ENCODE measurements at places on chromosomes 11 and 22.

- no peak for DNase-seq
Measured at GRCh38 chr11:117817368-117818040, 7.0 kb downstream of the FXYD2 start.

- DNase-seq, result no peak
Measured at GRCh38 chr11:77173494-77173893, 45.4 kb downstream of the MYO7A start.

DNA sequence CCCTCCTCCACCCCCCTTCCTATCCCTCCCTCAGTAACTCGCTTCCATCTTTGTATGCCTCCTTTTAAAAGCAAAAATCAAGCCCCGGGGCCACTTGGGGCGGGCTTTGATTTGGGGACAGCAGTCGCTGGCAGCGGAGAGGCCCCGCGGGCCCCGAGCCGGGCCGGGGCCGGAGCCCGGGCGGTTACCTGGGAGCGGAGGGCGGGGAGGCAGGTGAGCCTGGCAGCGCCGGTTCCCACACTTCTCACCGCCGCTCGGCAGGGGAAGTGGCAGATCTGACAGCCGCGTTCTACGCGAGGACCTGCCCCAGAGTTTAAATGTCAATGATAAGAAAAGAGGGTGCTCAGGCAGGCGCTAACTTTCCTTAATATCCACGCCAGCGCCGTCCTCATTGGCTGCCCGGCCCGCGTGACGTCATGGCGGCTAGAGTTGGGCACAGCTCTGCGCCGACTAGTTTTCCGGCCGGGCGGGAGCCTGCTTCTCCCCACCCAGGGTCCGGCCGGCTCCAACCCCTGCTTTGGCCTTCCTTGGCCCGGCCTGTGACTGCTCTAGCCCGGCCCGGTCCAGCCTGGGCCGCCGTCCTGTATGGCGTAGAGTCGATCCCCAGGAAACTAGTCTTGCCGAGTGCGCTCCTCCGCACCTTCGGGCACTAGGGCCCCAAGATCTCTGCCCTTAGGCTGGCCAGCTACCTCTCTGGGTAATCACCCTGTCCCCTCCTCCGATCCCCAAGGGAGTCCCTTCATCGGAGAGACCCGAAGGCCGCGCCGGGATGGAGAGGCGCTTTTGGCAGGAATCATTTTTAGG lies 6.7 kb upstream of the PAX6 start:
- no peak for DNase-seq

- DNase-seq, result no peak
Measured at GRCh38 chr22:22406445-22407027, 102.0 kb downstream of the ZNF280B start.

DNA sequence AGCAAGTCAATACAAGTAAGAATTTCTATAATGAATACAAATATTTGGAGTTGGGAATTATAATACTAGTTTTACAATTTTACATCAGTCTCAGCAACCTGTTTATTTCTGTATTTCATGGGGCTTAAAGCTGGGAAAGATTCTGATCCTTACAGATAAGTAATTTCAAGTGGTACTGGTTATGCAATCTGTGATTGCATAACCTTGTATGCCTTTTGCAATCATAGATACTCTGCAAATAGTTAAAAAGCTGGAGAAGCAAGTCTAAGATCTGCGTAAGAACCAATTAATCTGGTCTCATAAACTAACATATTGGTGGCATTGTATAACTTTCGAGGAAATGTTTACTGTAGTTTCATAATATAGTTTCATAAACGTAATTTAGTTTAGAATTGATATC lies 198.3 kb upstream of the PGR start:
- DNase-seq, result peak; percentile 2

- DNase-seq, result no peak
Measured at GRCh38 chr11:103486604-103487003, 377.4 kb downstream of the DYNC2H1 start.

DNA sequence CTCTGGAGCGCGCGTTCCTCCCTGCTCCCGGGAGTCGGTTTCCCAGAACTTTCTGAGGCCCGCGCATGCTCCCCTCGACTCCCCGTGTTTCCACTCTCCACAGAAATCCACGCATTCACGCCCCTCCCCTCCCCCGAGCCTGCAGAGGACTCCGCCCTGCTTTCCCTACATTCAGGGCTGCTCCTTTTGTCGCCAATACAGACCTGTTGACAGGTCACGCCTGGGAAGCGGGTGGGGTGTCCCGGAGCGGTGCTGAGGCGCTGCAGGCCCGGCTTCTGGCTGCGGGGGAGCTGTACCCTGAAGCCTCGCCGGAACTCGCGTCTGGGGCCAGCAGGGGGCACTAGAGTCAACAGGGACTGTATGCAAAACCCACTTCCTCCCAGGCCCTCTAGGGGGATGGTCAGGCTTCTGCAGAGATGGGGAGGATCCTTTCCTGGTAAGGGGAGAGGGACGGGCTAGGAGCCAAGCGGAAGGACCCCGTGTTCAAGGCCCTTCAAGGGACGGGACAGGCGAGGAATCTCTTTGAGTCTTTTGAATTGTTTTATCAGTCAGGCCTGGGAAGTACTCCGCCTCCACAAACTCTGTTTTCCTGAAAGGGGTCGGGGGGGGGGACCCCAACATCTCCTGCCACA lies at the start of gene PRAME:
Gene PRAME (minus strand): TSS at position 294 of the 632 bp plus-strand sequence. CDS start 2,433 bp downstream, outside the sequence.
- no peak for DNase-seq

DNA sequence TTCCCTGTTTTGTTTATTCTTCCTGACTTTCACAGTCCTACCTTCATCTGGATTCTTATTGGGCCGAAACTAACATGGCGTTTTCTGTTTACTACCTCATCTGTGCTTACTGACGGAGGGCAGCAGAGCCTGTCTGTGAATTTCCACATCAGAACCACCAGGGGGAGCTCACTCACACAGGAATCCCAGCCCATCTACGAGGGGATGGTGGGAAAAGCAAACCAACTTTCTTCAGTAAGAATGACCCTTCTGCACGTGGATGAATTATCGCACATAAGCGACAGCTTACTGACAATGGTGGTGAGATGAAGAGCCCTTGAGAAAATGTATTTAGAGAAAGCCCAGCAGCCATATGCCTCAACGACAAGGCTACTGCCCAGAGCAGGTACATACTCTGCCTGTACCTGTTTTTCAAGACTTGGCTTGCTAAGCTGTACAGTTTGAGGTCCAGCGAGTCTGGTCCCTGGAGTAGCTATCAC lies 42.5 kb downstream of the LARGE2 start:
- DNase-seq, result peak; percentile 34

DNA sequence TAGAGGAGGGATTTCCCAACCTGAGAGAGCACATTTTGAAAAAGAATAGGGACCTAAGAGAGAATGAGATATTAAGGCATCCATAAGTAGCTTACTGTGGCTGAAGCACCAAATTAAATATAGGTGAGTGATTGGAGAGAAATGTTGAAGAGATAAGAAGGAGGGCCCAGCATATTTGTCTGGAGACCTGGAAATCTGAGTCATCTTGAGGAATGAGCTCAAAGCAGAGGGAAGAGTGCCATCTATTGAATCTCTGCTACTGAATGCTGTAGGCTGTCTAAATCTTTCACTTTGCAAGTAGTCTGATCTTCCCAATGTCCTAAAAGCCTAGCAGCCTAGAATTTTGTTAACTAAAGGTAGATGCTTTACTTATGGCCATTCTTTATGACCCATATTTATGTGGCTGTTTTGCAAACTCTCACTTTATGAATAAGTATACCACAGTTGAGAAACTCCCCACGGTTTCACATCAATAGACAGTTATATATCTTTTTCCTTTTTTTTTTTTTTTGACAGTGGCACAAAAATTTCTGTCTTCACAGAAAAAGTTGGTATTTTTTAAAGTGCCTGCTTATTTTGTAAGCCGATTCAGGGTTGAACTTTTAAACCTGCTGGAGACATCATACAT lies 2093.5 kb downstream of the LRRC4C start:
- no peak for DNase-seq

DNA sequence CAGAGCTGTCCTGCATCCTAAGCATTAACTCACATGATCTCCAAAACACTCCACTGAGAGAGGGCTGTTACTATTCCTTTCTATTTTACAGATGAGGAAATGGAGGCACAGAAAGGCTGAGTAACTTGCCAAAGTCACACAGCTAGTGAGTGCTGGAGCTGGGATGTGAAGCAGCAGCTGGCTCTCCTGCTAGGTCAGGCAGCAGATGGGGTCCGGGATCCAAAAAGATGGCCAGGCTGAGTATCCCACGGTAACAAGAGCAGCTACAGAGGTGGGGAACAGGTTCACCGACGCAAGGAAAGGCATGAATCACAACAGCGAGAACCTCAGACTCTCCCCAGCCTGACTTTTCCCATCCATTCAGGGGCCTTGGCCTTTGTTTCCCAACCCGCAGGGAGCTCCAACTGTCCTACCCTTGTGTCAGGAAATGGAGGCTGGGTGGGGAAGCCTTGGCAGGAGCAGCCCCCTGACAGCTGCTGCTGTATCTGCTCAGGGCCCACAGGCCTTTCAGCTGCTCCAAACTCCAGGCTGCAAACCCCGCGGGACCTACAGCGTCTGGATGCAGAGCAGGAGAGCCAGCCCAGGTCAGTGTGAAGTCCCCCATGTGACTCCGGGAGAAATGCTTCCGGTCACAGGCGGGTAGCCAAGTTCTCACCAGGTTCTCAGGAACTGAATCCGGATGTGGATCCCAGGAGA lies 29.5 kb downstream of the DKK3 start:
- DNase-seq, result no peak

DNA sequence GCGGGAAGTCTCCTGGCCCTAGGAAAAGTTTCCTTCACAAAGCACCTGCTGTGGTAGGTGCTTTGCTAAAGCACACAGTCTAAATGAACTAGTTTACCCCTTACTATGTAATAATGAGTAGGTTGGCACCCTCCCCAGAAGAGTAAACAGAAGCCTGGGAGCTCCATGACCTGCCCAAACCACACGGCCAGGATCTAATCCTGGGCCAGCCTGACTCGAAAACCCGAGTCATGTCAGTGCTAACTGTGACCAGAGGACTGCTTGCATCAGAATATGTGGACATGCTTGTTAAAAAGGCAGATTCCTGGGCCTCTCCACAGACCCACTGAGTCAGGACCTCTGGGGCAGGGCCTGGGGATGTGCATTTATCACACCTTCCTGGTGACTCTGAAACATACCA lies 67.7 kb downstream of the PANX1 start:
- DNase-seq, result no peak

DNA sequence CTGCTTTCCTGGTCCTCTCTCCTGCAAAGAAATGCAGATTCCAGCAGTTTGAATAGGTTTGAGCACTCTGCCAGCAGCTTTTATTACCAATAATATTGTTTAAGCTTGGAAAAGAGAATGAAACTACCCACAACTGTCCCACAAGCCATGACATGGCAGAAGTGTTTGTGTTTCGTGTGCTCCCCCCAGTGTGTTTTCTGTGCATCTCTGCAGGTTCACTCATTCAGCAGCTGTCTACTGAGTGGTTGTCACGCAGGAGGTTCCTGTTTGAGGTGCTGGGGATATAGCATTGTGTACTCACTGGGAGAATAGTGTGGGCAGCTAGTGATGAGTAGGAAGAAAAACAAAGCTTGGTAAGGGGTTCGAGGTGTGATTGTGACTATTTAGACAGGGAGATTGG lies 55.3 kb upstream of the SUSD2 start:
- DNase-seq, result no peak

- DNase-seq, result no peak
Measured at GRCh38 chr11:96156379-96156722, 186.6 kb downstream of the MAML2 start.

DNA sequence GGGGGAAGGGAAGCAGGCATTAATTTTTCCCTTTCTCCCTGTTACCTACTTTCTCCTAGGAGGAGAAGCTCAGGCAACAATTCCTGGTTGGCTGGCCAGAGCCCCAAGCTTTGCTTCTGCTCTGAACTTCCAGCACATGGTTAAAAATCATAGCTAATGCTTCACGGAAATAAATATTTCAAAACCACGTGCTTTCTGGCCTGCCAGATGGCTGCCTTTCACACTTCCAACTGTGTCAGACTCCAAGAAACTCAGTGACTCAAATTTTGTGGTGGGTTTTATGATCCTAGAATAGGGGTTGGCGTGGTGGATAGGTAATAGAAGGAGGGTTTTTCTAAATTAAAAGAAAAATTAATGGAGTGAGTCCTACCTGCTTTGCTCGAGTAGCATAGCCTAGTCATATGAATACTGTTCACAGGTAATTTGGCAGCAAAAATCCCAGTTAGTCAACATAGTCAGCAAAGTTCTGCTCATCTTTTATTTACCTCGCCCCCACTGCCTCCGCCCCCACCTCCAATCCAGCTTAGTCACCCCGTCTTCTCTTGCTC lies 58.6 kb downstream of the SC5D start:
- DNase-seq, result no peak
